ENCODE measurements at places on chromosomes 3 and 15.

DNA sequence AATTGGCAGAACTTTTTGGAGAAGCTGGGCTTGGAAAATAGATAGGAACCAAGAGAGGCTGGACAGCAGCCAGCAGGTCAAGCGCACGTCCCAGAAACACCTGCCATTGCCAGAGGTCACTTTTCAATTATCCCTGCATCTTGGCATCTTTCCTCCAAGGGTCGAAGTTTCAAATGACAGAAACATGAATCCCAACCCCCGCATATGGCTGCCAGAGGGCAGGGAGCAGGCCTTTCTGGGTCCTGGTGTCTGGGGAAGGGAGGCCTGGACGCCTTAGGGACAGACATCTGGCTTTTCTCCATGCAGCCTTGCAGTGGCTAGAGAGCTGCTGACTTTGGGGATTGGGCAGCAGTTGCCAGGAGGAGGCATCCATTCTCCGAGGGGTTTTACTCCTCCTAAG lies 164.5 kb upstream of the TPM1 start:
- DNase-seq = no peak

DNA sequence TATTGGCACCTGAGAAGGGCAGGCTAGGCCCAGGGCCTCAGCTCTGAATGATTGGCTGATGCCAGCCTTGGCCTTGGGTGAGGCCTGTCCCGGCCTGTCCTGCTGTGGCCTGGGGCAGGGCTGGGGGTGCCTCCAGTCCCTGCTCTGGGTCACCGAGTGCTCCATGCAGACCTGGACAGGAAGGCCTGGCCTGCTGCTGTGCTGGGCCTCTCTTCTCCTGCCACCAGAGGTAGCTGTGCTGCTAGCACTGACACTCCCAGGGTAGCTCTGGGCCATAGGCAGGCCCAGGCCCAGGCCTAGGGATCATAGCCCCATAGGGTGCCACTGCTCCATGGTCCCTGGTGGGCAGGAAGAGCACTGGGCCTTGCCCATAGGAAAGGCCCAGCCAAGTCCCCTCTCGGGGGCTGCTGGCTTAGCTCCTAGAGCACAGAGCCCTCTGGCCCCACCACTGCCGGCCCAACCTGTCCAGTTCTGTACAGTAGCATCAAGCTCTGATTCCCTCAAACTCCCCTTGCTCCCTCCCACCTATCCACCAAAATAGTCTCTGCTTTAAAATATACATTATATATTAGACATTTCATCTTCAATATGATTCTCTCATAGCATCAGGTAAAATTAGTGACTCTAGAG lies 18.2 kb downstream of the ABTB1 start:
- no peak for DNase-seq

DNA sequence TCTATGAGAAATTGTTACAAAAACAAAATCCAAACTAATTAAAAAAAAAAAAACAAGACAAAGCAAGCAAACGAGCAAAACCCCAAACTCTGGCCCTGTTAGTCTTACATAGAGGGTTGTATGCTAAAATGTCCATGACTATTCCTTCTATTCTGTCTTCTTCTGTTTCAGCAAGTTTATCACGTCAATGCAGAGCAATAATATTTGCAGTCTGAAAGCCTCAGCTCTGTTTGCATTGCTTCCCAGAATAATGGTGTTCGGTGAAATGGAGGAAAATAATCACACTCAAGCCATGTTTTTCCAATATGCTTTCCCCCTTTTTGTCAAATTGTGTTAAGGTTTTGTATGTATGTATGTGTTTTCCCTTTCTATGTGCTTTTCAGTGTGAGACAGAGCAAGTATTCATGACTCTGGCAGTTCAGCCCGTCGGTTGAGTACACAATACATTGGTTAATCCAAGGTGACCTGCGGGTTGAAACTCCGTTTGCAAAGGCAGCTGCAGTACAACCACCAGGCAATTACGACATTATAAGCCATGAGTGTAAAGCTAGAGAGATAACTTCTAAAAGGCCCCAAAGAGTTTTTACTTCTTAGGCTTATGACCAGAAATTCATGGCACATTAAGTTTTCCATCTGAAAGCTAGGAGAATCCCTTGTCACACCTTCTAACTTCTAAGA lies 34.9 kb upstream of the MAGI1 start:
- DNase-seq = no peak

GRCh38 chr3:153221748-153222162 lies 59.7 kb downstream of the RAP2B start:
- no peak for DNase-seq

- DNase-seq = no peak
Observed at GRCh38 chr15:59111251-59111650, 6.3 kb downstream of the CCNB2 start.

DNA sequence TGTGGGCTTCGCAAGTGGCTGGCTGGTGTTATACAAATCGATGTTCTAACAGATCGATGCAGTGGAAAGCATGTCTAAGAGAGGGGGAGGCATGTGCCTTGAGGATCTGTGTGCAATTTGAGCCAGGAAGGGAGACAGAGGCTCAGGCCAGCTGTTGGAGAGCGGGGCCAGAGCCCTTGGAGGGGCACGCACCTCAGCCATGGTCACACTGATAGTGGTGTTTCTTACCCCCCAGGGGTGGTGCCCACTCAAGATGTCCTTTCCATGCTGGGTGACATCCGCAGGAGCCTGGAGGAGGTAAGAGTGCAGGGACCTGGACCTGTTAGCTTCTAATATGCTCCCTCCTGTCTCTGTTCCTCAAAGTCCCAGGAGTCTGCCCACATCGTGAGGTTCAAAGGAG lies 3.8 kb upstream of the ABTB1 start:
- DNase-seq = no peak

GRCh38 chr15:64521201-64521600 lies 60.8 kb downstream of the ZNF609 start:
- DNase-seq = no peak

All from NCI-H748 treated with DMSO at 0.1 percent for 48 hours (cell line).